ENCODE measurements at places on chromosomes 5 and 9.

DNA sequence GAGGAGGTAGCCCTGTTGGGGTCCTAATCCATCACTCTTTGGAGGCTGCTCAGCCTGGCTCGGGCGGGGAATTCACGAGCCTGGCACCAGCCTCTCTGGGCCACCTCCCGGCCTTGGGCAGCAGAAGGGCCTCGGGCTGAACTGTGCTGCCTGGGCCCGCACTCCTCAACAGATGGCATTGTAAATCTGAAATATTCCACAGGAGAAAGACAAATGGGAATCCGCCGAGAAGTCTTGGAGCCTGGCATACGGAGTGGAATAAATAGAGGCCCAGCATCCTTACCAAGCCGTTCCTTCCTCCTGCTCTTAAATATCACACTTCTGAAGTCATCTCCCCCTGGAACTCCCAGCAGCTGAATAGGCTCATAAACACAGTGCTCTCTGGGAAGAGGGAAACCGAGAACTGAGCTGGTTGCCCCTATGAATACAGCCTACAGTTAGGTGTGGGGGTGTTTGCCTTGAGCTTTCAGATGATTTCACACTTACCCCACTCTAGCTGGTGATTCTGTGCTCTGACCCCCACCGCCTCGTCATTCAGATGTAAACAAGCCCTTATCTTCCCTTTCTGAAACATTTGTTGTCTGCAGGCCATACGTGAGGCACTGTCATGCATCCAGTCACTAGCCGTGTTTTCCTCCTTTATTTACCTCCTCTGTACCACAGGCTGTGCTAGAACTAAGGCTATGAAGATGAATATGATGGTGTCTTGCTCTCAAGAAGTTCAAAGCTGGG is 455.0 kb upstream of the CLINT1 start:
- no peak for DNase-seq

DNA sequence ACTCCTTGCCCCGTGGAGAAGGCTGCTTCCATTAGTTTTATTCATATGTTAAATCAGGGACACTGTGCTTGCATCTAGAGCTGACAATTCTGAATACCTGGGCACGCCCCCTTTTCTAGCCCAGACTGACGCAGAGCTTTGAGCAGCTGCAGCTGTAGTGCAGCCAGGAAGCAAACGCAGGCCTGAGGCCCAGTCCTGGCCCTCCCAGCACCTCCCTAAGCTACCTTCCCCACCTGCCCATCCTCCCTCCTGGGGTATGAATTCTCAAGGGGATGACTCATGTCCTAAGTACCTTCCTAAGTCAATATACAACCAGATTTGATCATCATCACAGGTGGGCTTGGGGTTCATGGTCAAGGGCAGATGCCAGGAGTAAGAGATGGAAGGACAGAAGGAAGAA is 3.5 kb downstream of the PHF19 start:
- DNase-seq = no peak

DNA sequence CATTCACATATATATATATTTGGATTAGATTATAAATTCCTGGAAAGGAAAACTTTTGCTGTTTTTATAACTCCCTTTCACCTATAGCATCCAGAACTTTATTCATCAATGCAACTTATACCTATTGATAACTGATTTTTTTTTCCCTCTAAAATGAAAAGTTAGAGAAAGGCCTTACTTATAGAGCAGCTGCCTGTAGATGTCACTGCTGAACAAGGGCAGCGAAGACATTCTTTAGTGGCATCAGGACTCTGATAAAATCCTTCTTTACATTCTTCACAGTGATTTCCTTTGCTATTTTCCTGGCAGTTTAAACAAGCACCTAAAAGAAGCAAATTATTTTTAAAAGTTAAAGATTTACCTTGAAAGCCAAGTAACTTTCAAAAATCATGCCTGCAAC is 32.3 kb upstream of the CDK5RAP2 start:
- no peak for DNase-seq

DNA sequence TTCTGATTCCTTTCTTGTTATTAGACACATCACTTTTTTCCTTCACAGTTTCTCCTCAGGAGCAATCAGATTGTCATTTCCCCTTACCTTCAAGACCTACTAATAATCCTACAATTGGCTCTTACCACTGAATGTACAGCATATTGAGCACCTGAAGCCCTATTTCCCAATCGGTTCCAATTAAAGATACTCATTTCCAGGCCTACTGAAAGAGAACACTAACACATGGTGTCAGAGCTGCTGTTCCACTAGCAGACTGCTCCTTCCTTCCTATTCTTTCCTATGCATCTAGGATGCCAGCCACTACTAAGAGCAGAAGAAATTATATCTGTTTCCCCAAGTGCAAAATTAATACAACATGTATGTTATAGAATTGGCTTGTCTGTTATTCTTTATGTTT is 34.6 kb downstream of the SKIC3 start:
- DNase-seq = no peak

DNA sequence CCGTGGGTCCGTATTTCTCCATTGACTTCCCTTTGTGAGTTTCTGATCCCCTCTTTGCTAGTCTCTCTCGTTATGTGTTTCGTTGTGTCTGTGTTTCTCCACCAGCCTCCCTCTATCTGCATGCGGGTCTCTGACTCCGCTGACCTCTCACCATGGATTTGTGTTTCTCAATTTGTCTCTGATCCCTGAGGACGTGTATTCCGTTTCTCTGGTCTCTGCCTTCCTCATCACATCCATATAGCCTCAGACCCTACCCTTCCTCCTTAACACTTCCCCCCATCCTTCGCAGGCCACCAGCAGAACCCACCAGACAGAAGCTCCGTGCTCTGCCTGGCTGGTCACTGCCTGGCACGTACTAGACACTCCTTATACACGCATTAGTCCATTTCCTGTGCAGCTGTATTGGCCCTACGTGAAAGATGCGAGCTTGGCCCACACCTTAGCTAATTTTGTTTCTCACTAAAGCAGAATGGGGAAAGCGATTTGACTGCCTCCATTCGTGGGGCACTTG is 631 bp downstream of the B4GALT7 start:
- no peak for DNase-seq

- no peak for DNase-seq
Observed at GRCh38 chr5:19179571-19179970, 808.4 kb downstream of the CDH18 start.

GRCh38 chr9:133638076-133638475 is 1.9 kb downstream of the DBH start:
- no peak for DNase-seq

GRCh38 chr5:9625286-9625685 is 4.9 kb downstream of the TAS2R1 start:
- DNase-seq = peak; percentile 45

DNA sequence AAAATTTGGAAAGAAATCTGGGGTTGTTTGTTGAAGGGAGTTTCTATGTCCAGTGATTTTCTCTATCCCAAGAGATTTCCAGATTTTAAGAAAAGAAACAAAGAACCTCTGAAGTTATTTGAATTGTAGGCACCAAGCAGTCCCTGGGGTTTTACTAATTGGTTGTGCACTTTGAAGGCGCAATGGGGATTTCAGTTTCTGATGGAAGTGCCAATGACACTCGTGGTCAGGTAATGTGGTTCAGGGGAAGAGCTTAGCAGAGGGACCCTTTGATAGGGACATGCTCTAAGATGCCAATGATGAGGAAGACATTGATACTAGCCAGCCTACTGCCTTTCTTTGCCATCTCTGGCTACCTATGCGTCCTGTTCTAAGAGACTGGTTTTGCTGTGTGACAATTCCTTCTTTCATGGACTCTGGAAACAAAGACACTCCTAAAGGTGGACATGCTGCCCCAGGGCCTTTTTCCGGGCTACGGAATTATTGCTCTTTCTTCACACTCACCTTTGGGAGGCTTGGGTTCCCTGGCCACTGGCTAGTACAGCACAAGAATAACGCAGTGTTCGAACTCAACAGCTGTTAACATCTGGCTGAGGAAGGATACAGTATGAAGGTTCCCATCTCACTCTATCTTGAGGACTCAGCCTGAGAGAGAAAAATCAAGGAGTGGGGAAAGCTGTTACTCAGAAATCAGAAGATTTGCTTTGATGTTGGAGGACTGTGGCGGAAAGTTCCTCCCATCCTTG is 6.9 kb upstream of the TRAF1 start:
- no peak for DNase-seq

All from forelimb muscle (tissue), 1 donor.